ENCODE measurements at places on chromosomes 3 and 15. TPM values are rescaled to one million over a fixed set of nuclear protein-coding genes. Genes with fewer than 3 reads are reported as not detected.
A peak's percentile ranks its signal among the peaks of the same experiment; 100 is the strongest.

- H3K4me3 ChIP-seq = no peak overlapping the region
- H3K27me3 ChIP-seq = no peaks in the 10 kb centered on the region
- peak; percentile 70 for DNase-seq
- H3K36me3 ChIP-seq = no peaks in the 10 kb centered on the region
- no peaks in the 10 kb centered on the region for H3K4me1 ChIP-seq
- no peak overlapping the region for H3K27ac ChIP-seq
Observed at GRCh38 chr3:39990532-39990931, 181.1 kb downstream of the MYRIP start.

DNA sequence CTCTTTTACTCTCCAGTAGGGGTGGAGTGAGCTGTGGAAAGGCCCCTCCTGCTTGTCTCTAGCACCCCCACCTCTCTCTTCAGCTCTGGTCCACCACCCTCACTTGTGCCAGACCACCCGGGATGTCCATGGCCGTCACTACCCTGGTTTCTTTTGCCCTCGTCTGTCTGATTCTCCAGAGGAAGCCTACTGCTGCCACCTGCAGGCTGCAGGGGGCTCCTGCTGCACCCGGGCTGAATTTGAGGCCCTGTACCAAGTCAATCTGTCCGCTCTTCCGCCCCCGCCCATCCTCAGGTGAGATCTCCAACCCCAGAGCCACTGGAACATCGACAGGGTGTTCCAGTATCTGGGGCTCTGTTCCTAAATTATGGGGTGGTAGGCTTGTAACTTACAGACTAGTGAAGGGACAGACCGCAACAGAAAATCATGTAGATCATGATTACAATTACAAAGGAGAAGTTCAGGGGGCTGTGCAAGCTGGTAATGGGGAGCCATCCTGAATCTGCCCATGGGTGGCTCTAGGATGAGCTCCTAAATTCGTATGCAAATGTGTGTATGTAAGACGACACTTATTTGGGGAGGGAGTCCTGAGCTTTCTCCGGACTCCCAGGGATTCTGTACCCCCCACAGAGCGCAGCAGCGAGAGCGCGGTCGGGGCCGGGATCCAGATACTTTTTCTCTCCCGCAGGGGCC, 683 bp upstream of the UNC45A start:
- peaks cover 17% of the 10 kb centered on the region for H3K4me1 ChIP-seq
- H3K36me3 ChIP-seq = peaks cover 10% of the 10 kb centered on the region
- peak overlapping the region; percentile 86 for H3K4me3 ChIP-seq
- H3K27me3 ChIP-seq = no peaks in the 10 kb centered on the region
- H3K27ac ChIP-seq = no peak overlapping the region

DNA sequence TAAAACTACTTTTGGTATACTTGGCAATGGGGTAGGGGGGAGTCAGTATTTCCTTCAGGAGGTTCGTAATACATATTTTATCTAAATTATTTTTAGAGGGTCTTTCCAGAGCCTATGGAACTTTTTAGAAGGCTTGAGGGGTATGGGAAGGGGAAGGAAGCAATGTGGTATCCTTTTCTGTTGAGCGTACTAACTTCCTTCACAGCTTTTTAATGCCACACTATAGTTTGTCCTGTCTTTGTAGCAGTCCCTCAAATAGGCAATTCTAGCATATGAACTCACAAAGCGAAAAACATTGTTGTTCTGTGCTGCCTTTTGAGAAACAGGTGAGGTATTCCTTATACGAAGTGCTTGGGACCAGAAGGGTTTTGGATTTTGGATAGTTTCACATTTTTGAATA, 22.3 kb upstream of the P2RY13 start:
- DNase-seq = no peak
- no peaks in the 10 kb centered on the region for H3K27me3 ChIP-seq
- no peaks in the 10 kb centered on the region for H3K4me1 ChIP-seq
- no peak overlapping the region for H3K27ac ChIP-seq

DNA sequence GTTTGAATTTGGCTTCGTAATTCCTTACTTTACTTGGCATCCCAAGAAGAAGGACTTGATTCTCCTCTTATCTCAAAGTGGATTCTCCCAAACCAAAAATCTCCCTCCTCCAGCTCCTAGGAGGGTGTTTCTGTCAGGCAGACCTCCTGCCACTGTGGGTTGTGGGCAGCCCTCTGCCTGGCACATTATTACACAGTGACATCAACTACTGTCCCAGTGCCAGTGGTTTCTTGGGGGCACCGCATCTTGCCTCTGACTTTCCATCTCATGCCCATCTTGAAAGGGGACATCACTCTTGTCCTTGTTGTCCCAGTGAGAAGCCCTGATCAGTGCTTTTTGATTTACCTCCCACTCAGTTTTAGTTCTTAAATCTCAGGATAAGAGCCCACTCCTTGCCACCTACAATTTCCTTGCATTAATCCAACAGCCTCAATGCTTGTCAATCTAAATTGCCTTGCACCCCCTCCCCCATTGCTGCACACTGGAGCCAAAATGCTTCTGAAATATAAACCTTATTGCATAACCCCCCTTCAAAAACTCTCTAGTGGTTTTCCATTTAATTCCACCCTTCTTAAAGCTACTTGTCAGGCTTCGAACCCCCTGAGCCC, 81.0 kb downstream of the TRAK1 start:
- H3K27ac ChIP-seq = no peak overlapping the region
- 0 out of 2 replicates have a peak, but pooled peaks cover 4% of the 10 kb centered on the region for H3K36me3 ChIP-seq

DNA sequence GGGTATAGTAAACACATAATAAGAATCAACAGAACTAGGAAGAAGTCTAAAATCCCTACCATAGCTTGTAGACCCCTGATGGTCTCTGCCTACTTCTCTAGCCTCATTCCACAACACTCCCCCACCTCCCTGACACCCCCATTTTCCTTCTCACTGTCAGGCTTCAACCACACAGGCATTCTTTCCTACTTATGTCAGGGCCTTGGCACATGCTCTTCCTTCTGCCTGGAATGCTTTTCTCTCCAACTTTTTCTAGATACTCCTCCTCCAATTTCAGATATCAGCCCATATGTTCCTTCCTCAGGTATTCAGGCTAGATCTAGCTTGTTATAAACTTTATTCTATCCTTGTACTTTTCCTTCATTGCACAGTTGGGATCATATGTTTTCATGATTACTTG, 106.0 kb upstream of the MRPL3 start:
- H3K27ac ChIP-seq = no peak overlapping the region
- peak; percentile 50 for DNase-seq
- H3K36me3 ChIP-seq = no peaks in the 10 kb centered on the region

ROPN1B gene
- not detected for polyA plus RNA-seq

MAGI1 gene
- polyA plus RNA-seq = 5.8 TPM
